Left renal pelvis (tissue), 4 donors: ENCODE measurements at places on chromosomes 2 and 18.

DNA sequence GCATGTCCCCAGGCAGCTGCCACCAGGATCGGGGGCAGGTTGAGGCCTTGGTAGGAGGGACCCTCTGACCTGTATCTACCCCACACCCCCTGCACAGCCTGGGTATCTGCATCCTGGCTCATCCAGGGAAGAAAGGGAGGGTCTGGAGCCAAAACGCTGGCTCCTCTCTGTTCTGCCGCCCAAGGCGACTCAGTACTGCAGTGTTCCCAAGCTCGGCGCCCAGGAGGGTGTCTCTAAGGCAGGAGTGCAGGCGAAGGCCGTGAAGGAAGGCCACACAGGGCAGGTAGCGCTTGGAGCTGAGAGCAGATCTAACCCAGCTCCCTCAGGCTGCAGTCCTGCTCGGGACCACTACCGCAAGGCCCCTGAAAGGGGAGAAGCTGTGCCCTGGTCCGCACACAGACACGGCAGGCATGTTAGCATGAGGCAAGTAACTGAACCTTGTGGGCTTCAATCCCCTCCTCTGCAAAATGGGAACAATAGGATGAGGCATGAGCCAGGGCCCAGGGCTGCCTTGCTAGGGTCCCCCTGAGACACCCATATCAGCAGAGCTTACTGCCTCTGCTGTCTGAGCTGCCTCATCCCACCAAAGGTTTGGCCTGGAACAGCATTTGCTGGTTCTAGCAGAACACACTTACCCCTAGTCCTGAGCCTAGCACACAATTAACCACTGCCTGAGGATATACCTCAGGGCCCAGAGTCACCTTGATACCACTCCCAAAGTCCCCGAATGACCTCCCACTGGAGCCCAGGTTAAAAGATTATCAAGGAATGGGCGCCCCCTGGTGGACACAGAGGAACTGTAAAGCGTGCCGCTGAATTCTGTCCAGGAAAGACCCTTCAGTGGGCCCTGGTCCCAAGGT, 6.5 kb downstream of the PTMA start:
- no peak for DNase-seq

GRCh38 chr2:184481865-184482264, 116.5 kb upstream of the ZNF804A start:
- no peak for DNase-seq

- DNase-seq, result peak; percentile 65
These were observed 412 bp downstream of the OSBPL1A start for GRCh38 chr18:24397131-24397693.

- DNase-seq, result no peak
These were observed 111.2 kb upstream of the ID2 start for GRCh38 chr2:8570637-8571036.

DNA sequence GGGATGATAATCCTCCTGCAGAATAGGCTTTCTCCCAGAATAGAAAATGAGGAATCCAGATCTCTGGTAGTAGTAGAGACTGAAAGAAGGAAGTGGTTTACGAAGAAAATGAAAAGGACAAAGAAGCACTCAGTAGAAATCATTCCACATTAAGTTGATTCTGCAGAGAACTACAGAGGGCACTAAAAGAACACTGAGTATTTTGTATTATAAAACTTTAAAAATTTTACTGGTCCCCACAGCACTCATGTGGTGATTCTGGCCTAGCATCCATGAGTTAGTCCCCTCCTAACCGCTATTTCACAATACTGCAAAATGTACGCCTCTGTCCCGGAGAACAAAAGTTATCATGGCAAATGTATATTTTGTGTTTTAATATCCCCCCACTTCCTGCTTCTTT, 42.9 kb upstream of the SLC35F5 start:
- no peak for DNase-seq

- DNase-seq, result no peak
These were observed 26.3 kb downstream of the DHRS9 start for GRCh38 chr2:169095621-169096105.

DNA sequence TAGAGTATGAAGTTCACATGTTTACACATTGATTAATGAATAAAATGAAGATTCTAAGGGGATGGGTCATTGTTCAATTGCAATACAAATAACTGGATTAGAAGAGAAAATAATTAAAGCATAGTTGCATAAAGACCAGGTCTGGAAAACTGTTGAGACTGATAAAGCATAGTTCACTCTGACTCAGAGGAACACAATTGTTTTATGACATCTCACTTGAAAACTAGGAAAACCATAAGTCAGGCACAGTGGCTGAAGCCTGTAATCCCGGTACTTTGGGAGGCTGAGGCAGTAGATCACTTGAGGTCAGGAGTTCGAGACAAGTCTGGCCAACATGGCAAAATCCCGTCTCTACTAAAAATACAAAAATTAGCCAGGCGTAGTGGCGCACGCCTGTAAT, 46.7 kb downstream of the PLA2R1 start:
- no peak for DNase-seq

DNA sequence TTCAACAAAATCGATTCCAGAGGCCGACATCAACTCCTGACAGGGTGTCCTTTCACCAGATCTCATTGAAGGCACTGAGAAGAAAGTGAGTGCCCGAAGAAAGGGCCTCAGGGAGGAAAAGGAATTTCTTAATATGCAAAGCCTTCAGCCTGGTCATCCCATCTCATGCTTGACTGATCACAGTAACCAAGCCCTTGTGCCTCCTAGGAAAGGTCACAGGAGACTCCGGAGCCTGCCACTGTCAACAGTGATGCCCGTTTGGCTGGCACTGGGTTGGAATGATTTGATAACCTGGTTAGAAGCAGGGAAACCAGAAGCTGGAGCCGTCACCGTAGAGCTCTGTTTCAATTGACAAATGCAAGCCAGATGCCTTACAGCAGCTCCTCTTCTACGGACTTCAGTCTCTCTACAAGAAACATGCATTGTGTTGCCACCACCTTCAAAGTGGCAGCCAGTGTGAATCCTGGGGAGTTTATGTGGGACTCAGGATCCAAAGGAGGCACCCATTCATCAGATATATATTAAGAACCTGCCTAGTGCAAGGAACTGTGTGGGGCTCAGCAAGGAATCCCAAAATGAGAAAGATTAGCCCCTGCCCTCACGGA, 24.6 kb downstream of the COX7A2L start:
- DNase-seq, result no peak

DNA sequence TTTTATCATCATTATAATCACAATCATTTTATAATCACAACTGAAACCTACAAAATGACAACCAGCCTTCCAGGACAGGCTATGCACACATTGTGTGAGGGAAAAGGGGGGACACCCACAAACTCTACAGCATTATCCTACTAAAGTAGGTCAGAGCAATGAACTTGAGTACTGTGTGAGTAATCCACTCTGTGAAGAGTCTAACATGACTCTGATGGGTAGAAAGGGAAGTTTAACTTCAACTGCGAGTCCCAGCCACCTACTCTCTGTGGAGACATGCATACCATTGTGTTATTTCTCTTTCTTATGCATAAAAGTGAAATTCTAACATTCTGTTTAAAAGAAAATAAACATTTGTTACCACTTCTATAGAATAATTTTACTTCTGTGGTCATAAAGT, 177.9 kb downstream of the ZNF516 start:
- DNase-seq, result no peak

GRCh38 chr2:96164459-96165184, 19.4 kb upstream of the DUSP2 start:
- DNase-seq, result no peak

DNA sequence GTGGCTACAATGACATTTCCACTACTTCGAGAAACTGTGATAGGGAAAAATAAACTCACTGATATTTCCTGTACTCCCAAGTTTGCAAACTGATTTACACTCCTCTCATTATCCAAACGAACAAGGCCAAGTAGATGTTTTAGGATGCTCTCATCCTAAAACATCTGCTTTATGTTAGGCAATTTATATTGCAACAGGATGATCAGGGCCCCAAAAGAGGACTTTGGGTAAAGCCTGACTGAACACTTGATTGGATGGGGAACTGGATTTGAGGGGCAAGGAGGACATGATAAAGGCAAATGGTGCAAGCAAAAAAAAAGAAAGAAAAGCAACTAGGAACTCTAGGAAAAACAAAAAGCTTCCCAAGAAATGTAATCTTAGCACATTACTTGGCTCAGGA, 2.1 kb upstream of the HES6 start:
- no peak for DNase-seq

DNA sequence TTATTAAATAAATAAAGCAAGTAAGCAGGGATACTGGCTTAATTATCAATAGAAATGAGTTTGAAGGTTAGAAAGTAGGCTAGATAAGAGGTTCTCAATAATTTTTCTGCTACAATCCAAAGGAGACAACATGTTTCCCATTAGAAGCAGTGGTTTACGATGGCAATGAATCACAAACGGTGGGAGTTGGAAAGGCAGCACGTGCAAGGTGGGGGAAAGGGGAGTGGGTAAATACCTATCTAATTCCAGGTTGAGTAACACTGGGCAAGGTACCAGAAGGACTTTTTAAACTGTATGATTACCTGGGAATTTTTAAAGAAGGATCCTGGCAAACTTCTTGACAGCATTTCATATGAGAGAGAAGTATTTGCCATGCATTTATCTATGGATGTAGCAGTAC, 289.9 kb downstream of the NBAS start:
- DNase-seq, result no peak

GRCh38 chr2:108364676-108365297, 13.0 kb upstream of the SULT1C4 start:
- no peak for DNase-seq

DNA sequence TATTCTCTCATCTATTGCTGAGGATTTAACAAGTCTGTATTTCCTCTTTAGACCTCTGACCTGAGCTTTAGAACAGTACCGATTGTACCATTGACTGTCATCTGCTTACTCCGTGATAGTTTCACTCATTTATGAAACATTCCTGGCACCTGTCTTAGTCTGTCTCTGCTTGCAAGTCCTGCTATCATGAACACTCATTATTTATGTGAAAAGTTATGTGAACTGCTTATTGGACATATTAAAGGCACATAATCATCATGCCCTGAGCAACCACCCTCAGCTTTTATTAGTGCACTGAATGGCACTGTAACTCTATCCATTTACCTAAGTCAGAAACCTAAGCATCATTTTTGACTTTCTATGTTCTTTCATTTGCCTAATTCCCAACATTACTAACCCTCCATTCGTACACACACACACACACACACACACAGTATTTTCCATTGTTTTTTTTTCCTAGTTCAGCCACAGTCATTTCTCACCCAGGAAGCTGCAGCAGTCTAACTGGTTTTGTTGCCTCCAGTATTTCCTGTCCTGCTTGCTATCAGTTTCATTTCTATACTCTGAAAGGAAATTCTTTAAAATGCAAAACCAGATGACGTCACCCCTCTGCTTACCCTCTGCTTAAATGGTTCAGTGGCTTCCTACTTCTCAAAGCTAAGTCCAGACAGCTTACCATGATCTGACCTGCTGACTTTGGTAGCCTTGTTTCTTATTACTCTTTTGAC, 146.1 kb downstream of the HAUS1 start:
- DNase-seq, result peak; percentile 56

- no peak for DNase-seq
These were observed 47.0 kb downstream of the FAM168B start for GRCh38 chr2:131046028-131046917.

GRCh38 chr2:31244101-31244500, 10.1 kb downstream of the EHD3 start:
- DNase-seq, result no peak

- DNase-seq, result no peak
These were observed 19.4 kb downstream of the KRCC1 start for GRCh38 chr2:88036182-88036581.

- no peak for DNase-seq
These were observed 353.2 kb upstream of the TRIB2 start for GRCh38 chr2:12363569-12363968.

DNA sequence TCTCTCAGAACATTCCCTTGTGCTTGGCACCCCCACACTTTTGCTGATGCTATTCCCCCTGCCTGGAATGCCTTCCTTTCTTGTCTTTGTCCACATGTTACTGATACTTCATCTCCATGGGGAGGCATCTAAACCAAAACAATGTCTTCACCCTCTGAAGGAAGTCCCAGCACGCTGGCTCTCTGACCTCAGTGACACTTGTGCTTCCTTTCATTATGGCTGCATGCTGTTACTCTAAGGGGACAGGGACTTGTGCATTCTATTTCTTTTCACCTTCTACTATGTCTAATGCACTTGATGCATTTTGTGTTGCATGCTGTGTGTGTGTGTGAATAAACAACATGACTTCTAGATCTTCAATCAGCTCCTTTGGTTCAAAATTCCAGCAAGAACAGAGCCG, 24.6 kb downstream of the EFR3B start:
- no peak for DNase-seq

- DNase-seq, result no peak
These were observed 63.5 kb downstream of the ZNF521 start for GRCh38 chr18:25288340-25288938.

- DNase-seq, result no peak
These were observed 11.9 kb downstream of the GAL3ST2 start for GRCh38 chr2:241788572-241788971.

DNA sequence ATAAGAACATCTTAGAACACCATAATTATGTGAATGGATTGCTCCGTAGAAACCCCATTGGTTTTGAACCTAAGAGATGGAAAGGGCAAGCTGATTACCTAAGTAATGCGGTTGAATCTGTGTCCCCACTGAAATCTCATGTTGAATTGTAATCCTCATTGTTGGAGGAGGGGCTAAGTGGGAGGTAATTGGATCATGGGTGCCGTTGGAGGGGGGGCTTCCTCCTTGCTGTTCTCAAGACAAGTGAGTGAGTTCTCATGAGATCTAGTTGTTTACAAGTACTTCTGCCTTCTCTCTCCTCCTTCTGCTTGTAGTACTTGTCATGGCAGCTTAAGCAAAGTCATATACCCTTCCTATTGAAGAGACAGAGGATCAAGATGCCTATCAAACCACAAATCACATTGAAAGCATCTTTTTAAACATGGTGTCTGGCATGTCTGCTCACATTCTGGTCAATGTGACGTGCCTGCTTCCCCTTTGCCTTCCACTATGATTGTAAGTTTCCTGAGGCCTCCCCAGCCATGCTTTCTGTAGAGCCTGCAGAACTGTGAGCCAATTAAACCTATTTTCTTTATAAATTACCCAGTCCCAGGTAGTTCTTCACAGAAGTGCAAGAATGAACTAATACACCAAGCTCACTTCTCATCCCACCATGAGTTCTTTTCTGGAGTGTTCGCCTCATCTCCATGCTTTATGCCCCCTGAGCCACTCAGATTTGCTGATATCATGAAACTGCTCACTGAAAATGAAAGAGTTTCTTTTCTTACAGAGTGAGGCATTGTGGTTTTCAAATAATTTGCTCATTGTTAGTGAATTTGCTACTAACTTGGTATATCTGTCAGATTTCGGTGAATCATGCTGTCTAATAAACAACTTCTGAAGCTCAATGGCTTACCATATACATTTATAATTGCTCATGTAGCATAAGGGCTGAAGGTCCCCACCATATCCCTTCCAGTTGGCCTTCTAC, 23.6 kb downstream of the KCNE4 start:
- DNase-seq, result no peak

- DNase-seq, result no peak
These were observed 163.4 kb downstream of the LRRTM1 start for GRCh38 chr2:80141007-80141726.

- DNase-seq, result no peak
These were observed 323.1 kb downstream of the CTNNA2 start for GRCh38 chr2:79835911-79836310.
